ENCODE measurements at places on chromosomes 16 and 17.

- DNase-seq: no peak
Observed at GRCh38 chr17:40535924-40536294, 29.4 kb downstream of the CCR7 start.

- DNase-seq: peak; percentile 42
Observed at GRCh38 chr17:81428948-81429774, 33.9 kb downstream of the BAHCC1 start.

DNA sequence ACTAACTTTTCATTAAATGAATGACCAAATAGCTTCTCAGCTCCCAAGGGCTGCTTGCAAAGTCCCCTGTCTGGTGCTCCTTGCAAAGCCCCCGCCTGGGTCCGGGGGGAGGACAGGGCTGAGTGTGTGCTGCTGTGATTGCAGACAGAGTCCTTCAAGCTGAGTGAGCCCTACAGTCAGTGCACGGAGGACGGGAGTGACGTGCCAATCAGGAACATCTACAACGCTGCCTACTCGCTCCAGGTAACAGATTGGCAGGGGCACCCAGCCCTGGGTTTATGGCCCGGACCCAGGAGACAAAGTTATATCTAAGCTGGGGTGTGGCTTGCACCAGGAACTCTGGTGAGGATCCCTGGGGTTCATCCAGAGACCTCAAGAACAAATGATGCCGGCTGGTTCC is 27.1 kb downstream of the SCNN1G start:
- no peak for DNase-seq

DNA sequence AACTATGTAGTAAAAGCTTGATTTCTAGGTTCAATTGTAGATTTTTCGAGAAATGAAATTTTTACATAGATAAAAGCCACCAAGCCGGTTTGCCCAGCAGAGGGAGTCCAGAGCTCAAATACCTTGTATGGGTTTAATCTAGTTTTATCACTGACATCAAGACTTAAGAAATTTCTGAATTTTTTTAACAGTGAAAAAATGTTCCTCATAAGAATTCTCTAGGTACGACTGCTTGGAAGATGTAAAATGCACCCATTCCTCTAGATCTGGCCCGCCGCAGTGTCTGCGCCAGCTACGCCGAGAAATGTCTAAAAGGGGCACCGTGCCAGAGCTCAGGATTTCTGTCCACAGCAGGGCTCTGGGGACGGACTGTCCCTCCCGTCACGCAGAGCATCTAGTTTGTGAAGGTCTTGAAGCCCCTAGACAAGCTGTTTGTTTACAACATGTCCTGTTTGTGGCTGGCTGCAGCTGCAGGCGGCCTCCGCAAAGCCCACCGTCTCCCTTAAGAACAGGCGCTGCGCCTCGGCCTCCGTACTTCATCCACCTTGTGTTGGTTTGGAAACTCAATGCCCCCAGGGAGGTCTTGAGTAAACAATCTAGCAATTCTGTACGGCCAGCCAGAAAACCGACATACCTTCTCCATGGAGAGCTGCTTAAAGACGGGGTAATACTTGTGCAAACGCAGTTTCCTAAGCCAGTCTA is 24.8 kb downstream of the MAP1LC3B start:
- DNase-seq: no peak

DNA sequence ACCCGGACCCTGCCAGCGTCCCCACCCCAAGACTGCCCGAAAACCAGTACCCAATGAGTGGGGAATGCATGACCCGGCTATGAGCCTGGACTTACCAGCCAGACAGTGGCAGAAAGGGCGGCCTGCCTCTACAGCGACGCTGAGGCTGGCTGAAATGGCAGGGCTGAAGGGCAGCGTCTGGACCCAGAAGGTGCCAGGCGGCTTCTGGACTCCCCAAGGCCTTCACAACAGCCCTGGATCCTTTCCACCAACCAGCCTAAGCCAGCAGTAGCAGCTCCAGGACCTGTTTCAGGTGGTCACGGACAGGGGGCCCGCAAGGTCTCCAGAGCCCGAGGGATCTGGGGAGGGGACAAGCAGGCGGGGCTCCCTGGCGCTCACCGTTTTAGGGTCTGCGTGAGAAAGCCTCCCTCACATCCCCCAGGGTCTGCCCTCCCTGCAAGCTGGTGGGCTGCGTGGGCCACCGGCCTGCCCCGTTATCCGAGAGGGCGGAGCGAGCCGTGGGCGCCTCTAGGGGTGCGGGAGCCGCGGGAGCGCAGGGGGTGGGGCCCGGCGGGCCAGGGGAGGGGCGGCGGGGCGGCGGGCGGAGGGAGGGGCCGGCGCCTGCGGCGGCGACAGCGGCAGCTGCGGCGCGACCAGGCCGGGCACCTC is at the start of gene RIPOR1:
Gene RIPOR1, plus strand, starts transcription at position 608 of the 648 bp plus-strand sequence. CDS start 9,618 bp downstream, outside the sequence.
- DNase-seq: no peak

- DNase-seq: no peak
Observed at GRCh38 chr16:53744449-53744848, 40.5 kb downstream of the FTO start.

DNA sequence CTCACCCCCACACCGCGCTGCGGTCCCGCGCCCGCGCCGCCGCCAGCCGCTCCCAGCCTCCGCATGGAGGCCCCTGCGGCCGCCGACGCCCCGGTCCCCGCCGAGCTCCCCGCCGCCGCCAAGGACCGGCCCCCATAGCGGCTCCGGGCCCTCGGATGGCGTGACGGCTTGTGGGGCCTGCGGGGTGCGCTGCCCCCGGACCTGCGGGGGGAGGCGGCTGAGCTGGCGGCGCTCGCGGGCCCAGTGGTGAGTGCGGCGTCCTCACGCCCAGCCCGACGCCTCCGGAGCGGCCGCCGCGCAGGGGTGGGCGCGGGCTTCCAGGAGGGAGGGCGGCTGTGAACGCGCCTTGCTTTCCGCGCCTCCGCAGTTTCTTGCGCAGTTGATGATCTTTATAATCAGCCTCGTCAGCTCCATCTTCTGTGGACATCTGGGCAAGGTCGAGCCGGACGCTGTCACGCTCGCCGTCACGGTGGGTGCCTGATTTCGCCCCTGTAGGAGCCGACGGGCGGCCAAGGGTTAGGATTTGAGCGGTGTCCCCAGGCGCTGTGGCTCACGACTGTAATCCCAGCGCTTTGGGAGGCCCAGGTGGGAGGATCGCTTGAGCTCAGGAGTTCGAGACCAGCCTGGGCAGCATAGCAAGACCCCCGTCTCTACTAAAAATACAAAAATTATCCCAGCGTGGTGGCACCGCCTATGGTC is 46.4 kb downstream of the SLC47A1 start:
- DNase-seq: no peak

DNA sequence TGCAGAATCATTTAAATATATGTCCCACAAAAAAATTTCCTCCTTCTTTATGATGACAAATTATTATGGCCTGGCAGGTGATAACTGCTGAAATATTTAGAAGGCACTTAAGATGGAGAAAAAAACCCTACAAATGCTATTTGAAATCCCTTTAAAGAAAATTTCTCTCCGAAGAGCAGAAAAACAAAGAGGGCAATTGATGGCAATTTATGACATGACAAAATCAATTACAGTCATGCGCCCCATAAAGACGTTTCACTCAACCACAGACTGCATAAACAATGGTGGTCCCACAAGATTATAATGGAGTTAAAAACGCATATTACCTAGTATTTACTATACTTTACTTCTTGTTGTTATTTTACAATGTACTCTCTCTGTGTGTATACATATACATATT is 25.2 kb upstream of the KIF2B start:
- no peak for DNase-seq

GRCh38 chr16:75455677-75456076 is 8.8 kb downstream of the TMEM170A start:
- DNase-seq: no peak

DNA sequence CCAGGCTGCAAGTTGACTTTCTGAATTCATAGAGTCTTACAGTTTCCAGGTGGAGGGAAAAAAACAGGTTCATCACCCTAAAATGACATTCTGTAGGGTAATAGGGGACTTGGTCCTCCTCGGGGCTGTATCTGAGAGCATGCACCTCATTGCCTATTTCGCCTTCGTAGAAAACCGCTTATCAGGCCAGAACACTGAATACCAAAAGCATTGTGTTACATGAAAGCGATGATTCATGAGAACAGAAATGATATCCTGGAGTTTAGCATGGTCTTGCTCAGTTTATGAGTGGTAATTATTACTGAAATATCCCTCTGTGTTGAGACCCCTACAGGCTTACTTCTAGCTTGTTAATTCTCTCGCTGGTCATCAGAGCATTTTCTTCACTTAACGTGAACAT is 61.4 kb upstream of the ARHGAP44 start:
- no peak for DNase-seq

GRCh38 chr17:17421346-17422216 is 55.2 kb upstream of the MED9 start:
- no peak for DNase-seq

DNA sequence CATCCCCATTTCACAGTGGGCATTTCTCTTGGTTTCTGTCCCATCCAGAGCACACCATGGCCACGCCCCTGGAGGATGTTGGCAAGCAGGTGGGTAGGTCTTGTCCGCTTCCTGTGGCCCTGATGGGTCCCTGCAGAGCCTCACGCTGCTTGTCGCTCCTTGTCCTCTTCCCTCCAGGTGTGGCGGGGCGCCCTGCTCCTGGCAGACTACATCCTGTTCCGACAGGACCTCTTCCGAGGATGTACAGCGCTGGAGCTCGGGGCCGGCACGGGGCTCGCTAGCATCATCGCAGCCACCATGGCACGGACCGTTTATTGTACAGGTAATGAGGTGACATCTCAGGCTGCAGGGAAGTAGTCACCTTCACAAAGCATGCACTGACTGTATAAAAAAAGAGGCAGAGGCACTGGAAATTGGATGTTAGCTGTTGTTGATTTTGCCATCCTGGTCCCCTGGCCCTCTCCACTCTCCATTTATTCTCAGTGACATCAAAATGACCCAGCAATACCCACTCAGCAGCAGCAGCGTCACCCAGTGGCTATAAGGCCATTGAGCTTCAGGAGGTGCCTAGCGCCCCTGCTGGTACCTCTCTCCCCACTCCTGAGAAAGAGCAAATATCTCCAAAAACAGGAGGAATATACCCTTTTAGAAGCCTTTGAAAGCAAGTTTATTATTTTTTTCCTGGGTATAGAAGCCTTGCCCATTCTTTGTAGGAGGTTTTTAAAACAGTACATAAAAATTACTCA is 13.7 kb downstream of the METTL22 start:
- no peak for DNase-seq

DNA sequence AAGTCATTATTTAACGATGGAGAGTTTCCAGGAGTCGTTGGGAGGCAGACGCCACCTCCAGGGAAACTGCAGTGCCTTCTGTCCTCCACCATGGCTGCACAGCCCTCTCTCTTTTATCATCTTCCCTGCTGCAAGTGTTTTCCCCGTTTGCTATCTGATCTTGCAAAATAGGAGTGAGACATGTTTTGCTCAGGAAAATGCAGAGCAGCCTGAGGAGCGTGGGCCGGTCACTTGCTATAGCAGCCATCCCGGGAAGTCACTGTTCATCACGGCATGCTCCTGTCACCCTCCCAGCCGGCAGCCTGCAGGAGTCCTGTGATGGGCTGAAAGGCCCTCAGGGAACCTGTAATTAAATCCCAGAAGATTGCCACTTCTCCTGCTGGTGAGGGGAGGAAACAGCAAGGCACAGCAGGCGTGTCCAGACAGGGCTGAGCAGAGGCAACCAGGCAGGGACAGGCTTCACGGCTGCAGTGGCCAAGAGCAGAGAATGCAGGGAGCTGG is 143.1 kb downstream of the GSG1L start:
- no peak for DNase-seq

DNA sequence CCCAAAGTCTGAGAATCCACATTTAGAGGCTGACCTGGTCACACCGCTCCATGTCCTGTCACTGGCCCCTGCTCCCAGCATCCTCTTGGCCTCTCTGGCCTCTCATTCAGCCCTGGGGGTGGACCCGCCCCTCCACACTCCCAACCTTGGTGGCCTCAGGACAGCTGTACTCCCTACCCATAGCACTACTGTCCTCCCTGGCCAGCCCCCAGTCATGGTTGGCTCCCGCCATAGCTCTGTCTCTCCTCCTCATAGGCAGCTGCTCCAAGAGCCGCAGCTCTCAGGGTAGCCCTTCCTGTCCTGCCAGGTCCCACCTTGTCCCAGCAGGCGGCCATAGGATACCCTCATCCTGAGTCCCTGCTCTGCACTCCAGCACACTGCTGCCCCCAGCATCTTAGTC is 38.0 kb upstream of the PHB1 start:
- no peak for DNase-seq

DNA sequence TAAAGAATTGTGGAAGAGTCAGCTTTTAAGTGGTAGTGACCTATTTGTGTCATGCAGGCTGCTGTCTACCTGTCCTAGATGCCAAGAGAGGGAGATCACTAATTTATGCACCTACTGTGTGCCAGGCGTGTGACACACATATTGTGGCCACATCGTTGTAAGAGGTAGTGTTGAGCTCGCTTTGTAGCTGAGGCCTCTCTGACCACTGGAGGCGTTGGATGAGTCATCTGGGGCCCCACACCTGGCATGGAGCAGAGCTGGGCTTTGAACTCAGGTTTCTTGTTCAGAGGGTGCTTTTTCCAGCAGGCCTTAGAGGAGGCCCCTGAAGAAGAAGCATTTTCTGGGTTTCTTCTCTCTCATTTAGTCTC is 52.3 kb upstream of the LGALS9 start:
- no peak for DNase-seq

DNA sequence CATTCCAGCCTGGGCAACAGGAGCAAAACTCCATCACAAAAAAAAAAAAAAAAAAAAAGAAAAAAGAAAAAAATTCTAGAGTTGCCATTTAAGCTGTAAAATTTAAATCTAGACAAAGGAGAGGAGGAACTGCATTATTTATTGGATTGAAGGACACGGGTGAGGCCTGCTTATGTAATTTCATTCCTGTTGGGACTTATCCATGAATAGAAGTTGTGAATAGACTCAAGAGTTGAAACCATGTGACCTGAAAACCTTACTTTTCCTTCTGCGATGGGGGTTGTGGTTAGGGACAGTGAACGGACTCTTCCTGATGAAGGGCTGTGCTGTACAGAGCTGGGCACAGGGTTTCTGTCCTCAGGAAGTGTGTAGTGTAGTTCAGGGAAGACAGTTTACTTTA is 22.5 kb downstream of the BANP start:
- no peak for DNase-seq

DNA sequence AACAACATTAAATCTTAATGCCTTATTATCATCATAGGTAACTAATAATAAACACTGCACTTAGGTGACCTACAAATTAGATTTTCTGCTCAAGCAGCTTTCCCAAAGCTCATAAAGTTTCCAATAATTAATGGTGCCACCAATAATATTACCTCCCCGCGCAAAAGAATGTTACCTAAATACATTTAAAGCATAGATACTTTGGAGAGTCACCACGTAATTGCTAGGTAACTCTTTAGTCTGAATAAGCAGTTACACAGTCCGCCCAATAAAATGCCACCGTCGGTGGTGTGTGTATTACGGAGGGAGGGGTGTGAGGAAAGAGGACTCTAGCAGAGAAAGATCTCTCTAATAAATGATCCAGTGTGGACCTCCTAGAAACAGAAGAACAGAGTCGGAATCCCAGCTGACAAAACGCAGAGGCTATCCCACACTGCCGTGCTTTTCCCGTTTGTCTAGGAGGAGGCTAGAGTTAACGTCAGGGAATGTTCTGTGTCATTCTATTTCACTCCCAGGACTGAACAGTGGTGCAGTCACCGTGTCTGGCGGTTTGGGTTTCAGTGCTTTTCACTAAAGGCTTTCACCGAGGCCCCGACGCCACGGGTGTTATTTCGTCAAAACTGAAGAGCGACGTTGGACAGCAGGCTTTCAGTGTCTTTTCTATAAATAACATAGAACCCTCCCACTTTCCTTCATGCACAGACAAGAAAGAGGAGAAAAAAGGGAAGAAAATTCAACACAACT is 630 bp downstream of the RNFT1 start:
- peak; percentile 3 for DNase-seq

- peak; percentile 86 for DNase-seq
Observed at GRCh38 chr16:22188595-22189442, 17.3 kb upstream of the EEF2K start.

All from AG04450 (cell line).